Dermis microvascular lymphatic vessel endothelial cell (primary cell): ENCODE measurements at places on chromosomes 5 and 9. TPM values are rescaled to one million over a fixed set of nuclear protein-coding genes. Genes with fewer than 3 reads are reported as not detected.

Gene C8G
- 0.51 and 0.77 TPM in 2 replicates for total RNA-seq

Gene PCDHA1
- total RNA-seq = under 0.01 TPM in 1 of 2 replicates, not detected in the other

Gene OBP2B
- total RNA-seq = not detected in 2 replicates

Gene TCERG1
- total RNA-seq = 17.2 and 18.2 TPM in 2 replicates
